ENCODE measurements at places on chromosomes 2 and 18.

DNA sequence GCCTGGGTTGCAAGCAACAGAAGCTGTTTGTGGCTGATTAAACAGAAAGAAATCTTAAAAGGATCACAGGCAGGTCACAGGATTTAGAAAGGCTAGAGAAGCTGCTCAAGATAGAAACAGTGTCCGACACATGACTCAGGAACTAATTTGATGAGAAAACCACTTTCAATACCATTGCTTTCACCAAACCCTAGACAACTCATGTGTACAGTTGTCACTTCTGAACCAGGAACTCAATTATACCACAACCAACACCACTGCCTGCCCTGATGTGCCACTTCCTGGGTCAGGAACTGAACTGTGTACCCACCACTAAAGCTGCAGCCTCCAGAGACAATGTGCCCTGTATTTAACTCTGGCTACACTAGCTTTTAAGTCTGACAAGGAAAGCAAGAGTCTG is 56.0 kb downstream of the TMEM247 start:
- DNase-seq: no peak

DNA sequence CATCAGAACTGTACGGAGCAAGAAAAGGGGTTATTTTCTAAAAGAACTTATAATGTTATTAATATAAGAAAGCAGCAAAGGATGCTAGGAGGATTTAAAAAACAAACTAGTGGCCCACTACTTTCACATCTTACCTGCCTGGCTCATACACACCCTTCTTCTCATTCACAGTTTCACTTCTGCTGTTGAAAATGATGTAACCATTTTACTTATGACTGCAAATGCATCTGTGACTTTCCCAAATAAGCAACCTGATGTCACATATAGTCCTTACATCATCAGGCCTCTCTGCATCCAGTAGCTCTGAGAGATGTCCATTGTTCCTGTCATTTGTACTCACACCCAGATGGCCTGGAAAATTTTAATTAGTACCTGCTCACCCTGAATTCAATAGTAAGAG is 101.8 kb upstream of the MYO3B start:
- DNase-seq: no peak

- DNase-seq: no peak
Measured at GRCh38 chr2:1644427-1644826, 99.9 kb downstream of the PXDN start.

- DNase-seq: no peak
Measured at GRCh38 chr2:3186766-3187165, 190.9 kb downstream of the EIPR1 start.

DNA sequence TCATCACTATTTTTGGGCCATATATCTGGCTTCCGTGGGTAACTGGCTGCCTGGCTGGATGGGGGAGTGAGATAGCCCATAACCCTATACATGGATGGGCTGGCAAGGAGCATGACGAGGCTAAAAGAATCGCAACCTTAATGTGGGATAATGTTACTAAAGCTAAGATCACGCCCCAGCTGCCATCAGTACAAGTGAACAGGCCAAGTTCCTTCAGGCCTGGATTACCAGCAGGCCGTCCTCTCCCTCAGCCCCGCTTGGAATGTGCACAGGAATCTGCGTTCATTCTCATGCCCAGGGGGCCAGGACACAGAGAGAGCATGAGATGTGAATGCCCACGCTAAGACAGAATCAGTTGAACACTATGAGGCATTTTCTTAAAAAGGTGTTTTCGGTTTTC is 34.7 kb downstream of the RMC1 start:
- DNase-seq: peak; percentile 40

DNA sequence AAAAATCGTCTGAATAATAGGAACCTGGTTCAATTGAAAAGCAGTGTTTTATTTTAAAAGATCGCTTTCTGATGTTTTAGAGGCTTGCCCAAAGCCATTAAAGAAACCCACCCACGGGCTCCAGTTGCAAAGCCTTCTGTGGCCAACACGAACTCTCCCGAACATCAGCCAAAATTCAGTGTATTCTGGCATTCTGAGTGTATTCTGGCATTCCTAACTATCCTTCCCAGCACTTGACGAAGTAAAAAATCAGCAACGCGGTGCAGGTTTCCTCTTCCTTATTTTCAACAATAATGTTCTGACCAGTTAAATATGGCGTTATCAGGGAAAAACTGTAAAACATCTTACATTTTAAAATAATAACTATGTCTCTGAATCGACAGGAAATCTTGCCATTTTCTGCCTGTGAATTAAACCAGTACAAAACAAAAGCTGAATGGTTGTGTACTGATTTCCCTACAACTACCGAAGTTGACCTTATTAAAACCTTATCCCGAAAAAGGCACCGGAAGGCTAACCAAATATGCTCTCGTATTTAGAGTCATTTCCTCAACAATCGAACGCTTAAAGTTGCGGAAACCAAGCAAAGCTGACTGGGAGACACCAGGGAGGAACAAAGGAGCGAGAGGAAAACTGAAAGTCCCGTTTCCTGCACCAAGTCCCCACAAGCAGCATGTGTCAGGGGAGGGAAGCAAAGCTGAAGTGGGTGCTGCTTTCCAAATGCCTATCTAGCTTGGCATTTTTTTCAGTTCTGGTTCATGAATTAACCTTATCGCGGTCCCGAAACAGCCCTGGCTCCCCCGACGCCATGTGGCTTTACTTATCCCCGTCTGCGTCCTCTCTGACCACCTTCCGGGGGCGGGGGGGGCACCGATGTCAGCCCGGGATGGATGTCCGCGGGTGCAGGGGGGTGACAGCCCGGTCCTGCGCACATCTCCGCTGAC is 44.3 kb downstream of the ZNF516 start:
- peak; percentile 79 for DNase-seq

- peak; percentile 34 for DNase-seq
Measured at GRCh38 chr2:20925265-20925889, 102.5 kb upstream of the LDAH start.

GRCh38 chr2:240812721-240813120 is 7.3 kb downstream of the KIF1A start:
- DNase-seq: peak; percentile 16

DNA sequence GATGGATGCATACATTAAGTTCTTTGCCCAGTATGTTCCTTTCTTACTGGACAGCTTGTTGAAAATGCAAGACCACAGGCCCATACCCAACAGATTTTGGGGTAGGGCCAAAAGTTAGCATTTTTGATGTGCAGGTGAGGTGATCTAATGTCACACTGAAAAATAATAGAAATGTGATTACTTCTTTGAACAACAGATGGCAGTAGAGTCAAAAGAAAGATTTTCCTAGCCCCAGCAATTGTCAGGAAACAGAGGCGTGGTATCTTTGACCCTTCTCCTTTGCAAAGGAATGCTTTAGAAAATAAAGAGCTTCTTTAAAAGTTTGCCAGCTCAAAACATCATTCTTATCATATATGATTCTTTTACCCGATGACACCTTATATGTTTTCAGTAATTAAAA is 343.6 kb upstream of the SYT4 start:
- DNase-seq: peak; percentile 24

DNA sequence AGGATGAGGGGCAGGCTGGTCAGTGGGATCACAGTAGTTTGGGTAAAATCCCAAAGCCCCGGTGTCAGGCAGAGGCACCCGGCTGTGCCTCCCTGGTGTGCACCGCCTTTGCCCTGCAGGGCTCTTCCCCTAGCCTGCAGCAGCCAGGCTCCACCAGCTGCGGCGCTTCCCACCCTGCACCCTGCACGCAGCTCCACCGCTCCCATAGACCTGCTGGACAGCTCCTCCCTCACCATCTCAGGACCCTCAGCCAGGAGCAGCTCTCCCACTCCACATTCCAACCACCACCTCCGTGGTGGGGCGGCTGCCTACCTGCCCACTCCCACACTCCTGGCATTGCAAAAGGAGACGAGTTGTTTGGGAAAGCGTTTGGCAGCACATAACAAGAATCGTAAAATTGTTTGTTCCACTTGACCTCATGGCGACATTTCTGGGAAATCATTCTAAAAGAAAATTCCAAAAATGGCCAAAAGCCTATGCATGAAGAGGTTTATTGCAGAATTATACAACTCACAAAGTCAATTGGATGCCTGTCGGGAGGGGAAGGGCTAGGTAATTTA is 287.4 kb upstream of the HDAC4 start:
- peak; percentile 41 for DNase-seq

GRCh38 chr2:225309516-225309915 is 90.0 kb upstream of the NYAP2 start:
- no peak for DNase-seq

- DNase-seq: no peak
Measured at GRCh38 chr2:29224693-29225551, 109.7 kb downstream of the CLIP4 start.

GRCh38 chr2:73890301-73891092 is 2.3 kb upstream of the ACTG2 start:
- DNase-seq: no peak

- no peak for DNase-seq
Measured at GRCh38 chr2:110818767-110819481, 86.6 kb downstream of the ACOXL start.

GRCh38 chr2:98850074-98850473 is 86.0 kb downstream of the CRACDL start:
- DNase-seq: no peak

DNA sequence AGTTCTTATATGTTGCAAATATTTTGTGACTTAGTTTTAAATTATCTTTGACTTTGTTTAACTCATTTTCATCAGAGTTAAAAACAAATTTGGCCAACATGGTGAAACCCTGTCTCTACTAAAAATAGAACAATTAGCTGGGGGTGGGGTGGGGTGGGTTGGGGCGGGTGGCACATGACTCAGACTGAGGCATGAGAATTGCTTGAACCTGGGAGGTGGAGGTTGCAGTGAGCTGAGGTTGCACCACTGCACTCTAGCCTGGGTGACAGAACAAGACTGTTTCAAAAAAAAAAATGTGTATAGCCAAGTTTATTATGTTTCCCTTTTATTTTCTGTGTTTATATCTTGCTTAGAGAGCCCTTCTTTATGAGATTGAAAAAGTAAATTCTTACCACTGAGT is 14.2 kb upstream of the LIPG start:
- no peak for DNase-seq

- DNase-seq: no peak
Measured at GRCh38 chr18:36672437-36673344, 156.1 kb downstream of the TPGS2 start.

DNA sequence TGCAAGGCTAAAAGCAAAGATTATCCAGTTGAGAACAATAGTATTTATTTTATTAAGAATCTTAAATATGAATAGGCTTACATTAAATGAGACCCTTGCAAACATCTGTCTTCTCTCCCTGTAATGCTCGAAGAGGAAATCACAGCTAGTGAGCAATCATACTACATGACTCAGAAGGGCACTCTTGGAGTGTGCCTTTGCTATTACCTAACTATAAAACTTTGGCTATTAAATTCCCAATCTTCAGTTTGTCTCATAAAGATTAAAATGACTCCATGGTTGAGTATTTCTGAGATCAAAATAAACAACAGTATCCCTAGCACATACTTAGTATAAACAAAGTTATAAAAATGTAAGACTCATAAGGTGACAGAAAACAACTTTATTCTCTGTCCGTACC is 296.9 kb downstream of the KCNJ3 start:
- no peak for DNase-seq

GRCh38 chr2:217060951-217061547 is 201.2 kb upstream of the TNP1 start:
- DNase-seq: no peak

GRCh38 chr2:101759162-101759561 is 61.7 kb downstream of the MAP4K4 start:
- no peak for DNase-seq

- no peak for DNase-seq
Measured at GRCh38 chr2:223180463-223180862, 128.5 kb downstream of the KCNE4 start.

DNA sequence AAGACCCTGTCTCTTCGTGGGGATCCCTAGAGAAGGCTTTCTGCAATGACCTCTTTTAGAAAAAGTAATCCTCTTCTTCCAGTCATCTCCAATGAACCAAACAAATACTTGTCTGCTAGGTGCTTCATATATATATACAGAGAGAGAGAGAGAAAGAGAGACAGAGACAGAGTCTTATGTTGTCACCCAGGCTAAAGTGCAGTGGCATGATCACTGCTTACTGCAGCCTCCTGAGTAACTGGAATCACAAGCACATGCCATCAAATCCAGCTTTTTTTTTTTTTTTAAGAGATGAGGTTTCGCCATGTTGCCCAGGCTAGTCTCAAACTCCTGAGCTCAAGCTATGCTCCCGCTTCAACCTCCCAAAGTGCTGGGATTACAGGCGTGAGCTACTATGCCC is 18.6 kb upstream of the PKDCC start:
- no peak for DNase-seq

DNA sequence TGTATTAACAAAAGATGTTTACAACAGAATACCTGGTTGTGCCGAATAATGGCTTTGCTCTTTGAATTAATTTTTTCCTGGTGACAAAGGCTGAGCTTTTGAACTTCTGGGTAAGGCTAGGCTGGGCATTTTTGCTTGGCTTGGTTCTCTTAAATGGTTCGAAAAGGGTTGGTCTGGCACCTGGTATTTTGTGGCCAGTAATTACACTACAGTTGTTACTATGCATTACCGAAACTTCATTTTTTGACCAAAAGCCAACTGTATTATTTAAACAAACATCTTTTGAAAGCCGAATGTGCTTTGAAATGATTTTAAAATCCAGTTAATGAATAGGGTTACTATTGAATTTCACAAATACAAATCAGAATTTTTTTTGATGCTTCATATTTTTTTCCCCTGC is 19.4 kb upstream of the NFE2L2 start:
- no peak for DNase-seq

DNA sequence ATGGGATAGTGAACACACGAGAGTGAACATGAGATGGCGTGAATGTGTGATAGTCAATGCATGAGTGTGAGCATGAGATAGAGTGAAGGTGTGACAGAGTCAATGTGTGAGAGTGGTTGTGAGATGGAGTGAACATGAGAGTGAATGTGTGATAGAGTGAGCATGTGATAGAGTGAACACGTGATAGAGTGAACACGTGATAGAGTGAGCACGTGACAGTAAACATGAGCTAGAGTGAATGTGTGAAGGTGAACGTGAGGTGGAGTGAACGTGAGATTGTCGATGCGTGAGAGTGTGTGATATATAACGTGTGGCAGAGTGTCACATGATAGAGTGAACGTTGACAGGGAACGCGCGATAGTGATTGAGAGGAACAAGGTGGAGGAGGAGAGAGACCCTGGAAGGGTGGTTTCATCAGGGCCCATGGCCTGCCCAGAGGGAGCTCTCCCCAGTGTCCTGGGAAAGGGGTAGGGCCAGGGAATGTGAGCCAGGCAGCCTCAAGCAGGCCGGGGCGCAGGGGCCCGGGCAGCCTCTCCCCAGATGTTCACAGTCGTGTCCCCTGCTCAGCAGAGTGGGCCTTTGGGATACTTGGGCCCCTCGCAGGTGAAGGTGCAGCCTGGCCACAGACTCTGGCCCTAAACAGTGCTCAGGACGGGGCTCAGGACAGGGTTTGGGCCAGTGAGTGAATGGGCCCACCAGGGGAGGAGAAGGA is 516.9 kb downstream of the EIPR1 start:
- DNase-seq: no peak

DNA sequence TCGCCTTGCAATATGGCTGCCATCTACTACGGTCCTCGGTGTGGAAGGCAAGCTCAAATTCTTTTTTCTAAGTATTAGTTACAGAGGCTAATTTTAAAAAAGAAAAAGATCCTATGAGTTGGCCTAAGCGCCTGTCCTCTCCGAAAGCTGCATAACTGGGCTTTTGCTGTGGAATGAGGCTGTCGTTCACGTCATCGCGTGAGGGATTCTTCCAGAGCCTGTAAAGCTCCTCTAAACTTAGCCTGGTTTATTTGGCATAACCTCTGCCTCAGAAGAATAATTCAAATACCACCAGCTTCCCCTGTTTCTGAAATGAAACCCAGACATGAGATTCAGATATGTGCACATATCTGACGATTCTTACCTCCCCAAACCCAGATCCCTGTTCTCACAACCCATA is 187.4 kb downstream of the DNER start:
- no peak for DNase-seq

All from femur (tissue), 1 donor.